ENCODE measurements at places on chromosomes 5 and 9. TPM values are rescaled to one million over a fixed set of nuclear protein-coding genes. Genes with fewer than 3 reads are reported as not detected.

- DNase-seq, result no peak
These were observed 137.5 kb downstream of the ICE1 start for GRCh38 chr5:5560016-5560415.

DNA sequence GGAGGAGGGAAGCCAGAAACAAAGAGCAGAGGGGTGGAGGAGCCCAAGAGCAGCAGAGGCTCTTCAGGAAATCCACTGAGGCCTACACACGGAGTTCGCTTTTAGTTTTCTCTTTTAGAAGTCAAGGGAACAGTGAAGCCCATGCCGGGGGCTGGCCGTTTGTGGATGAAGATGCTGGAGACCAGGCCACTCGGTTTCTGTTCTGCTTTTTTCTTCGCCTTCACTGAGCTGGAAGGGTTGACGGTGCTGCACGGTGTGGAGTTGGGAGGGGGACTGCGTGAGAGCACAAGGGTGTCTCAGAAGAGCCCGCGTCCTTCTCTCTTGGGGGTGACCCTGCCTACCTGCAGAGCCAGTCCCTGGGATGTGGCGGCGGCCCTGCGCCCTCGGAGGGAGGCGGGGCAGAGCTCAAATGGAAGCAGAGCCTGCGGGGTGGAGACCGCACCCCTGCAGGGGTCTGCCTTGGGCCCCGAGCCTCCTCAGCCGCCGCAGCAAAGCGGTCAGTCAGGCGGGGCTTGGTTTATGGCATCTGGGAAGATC lies 68.5 kb upstream of the CACNA1B start:
- no peak for DNase-seq

- DNase-seq, result no peak
These were observed 5.2 kb downstream of the IL13 start for GRCh38 chr5:132662925-132663770.

- no peak for DNase-seq
These were observed 663.4 kb downstream of the PTPRD start for GRCh38 chr9:9949368-9949767.

GRCh38 chr9:118522093-118523028 lies 818.2 kb downstream of the TLR4 start:
- DNase-seq, result peak; percentile 48

ZDHHC11 gene
- 0.65 TPM for polyA plus RNA-seq

GRCh38 chr5:135007749-135008363 lies 26.2 kb downstream of the PITX1 start:
- DNase-seq, result peak; percentile 1

C9 gene
- not detected for polyA plus RNA-seq

DNA sequence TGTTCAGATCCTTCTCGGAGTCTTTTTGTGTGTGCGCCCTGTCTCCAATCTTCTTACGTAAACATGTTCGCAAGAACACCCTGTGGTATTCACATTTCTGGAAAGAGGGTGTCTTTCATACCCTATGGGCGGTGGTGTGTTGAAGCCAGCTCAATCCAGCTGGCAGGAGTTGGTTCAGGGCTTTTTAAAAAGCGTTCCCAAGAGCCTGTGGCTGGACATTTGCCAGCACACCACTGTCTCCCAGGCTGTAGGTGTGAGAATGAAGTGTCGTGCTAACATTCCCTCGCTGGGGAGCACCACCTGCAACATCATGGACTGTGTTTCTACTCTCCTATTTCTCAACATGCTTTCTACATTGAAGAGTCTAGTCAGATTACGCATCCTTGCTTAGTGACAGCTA lies 51.7 kb downstream of the S1PR3 start:
- no peak for DNase-seq

CDH6 gene
- polyA plus RNA-seq, result 1.4 TPM

DNA sequence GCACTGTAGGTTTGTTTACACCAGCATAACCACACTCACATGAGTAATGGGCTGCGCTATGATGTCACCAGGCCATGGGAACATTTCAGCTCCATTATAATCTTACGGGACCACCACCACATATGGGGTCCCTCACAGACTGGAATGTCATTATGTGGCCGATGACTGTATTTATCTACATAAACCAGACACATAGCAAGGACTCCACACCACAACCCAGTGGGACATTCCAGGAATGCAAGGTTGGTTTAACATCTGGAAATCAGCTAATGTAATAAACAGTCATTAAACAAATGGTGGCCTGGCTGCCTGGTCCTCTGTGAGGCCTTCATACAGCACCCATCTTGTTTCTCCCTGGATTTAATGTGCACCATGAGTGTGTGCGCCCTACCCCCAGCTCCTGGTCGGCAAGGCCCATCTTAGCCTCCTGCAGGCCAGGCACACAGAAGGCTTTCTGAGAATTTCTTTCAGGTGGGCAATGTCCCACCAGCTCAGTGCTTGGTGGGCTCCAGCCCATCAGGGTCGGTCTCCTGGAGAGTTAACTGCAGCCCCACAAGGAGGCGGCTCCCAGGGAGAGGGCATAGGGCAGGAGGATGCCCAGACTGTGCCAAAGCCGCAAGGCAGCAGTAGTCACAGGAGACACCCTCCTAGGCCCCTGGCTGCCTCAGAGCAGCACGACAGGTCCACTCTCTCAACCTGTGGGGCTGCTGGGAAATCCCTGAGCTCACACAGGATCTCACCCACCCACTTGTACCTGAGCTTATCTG lies 35.9 kb upstream of the SARDH start:
- DNase-seq, result peak; percentile 85

Data from SK-N-SH (cell line).